Left colon (tissue), 2 donors: ENCODE measurements at places on chromosomes 11 and 22. TPM values are rescaled to one million over a fixed set of nuclear protein-coding genes. Genes with fewer than 3 reads are reported as not detected.

- no peak for DNase-seq
Observed at GRCh38 chr22:46696614-46697013, 41.4 kb downstream of the CERK start.

GRCh38 chr11:86440843-86441242, 66.2 kb downstream of the CCDC81 start:
- DNase-seq: no peak

THAP12 gene
- 39.1 TPM for total RNA-seq

MRPL16 gene
- total RNA-seq: 52.3 TPM

GRCh38 chr22:50339945-50340879, 2.9 kb upstream of the PPP6R2 start:
- no peak for DNase-seq

C11orf87 gene
- total RNA-seq: not detected

DNA sequence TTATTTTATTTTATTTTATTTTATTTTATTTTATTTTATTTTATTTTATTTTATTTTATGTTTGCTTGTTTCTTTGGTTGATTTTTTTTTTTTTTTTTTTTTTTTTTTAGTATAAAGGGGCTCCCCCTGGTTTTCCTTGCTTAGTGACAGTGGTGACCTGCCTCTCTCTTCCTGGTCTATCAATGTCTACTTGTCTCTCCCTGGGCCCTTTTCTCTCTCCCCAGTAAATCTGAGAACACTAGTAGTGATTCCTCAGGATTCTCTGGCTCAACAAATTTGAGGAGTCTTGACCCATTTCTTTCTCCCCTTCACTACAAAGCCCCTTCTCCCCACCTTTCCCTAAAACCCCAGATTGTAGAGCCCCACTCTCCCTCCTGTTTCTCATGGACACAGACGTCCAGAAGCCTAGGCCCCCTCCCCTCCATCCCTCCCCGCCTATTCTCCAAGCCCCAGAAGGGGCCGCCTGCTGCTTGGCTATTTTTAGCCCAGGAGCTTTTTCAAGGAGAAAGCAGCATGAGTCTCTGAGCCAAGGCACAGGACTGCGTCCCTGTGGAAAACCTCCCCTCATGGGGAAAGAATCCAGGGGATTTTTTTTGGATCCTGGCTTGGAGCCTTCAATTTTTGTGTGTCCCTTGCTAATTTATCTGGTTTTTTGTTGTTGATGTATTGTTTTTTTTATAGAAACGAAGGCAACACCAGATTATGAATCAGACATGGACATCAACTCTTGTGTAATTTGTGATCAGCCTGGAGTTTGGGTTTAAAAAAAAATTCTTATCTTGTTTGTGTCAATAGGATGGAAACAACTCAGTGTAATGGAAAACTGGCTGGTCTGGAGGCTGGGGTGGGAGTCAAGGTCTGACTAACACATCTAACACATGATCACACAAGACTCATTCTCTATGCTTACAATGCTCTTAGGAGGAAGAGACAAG, 17.5 kb upstream of the ACCSL start:
- no peak for DNase-seq

GRCh38 chr11:17812865-17813187, 78.2 kb downstream of the KCNC1 start:
- no peak for DNase-seq

- DNase-seq: no peak
Observed at GRCh38 chr11:84142411-84142810, 856.2 kb upstream of the CCDC90B start.

P2RY2 gene
- total RNA-seq: 20.4 TPM

ANO5 gene
- 12.0 TPM for total RNA-seq
